ENCODE measurements at places on chromosomes 11 and 22.

- DNase-seq = no peak
These were observed 7.4 kb downstream of the CD82 start for GRCh38 chr11:44572884-44573283.

GRCh38 chr22:41425660-41426365, 20.8 kb downstream of the TOB2 start:
- no peak for DNase-seq

- no peak for DNase-seq
These were observed 50.5 kb downstream of the SCUBE1 start for GRCh38 chr22:43292630-43293018.

GRCh38 chr22:22870577-22871404, 16.8 kb upstream of the IGLL5 start:
- DNase-seq = no peak

DNA sequence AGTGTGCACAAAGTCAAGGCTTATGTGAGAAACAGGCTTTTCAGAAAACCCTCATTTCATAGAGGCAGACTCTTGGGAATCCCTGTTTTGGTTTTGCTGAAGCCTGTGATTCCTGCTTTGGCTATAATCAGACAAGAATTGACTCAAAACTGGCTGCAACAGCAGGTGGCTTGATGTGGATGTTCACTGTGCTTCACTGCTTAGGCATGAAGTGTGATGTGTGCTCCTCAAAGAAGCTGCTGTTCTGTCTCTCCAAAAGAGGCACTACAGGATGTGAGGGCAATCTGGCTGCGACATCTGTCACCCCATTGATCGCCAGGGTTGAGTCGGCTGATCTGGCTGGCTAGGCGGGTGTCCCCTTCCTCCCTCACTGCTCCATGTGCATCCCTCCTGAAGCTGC, 103.5 kb downstream of the C11orf58 start:
- no peak for DNase-seq

Measured in frontal cortex (tissue), 4 donors.